ENCODE measurements at places on chromosomes 6 and 20.

- DNase-seq = no peak
These were observed 42.9 kb upstream of the FAM83D start for GRCh38 chr20:38883081-38883980.

DNA sequence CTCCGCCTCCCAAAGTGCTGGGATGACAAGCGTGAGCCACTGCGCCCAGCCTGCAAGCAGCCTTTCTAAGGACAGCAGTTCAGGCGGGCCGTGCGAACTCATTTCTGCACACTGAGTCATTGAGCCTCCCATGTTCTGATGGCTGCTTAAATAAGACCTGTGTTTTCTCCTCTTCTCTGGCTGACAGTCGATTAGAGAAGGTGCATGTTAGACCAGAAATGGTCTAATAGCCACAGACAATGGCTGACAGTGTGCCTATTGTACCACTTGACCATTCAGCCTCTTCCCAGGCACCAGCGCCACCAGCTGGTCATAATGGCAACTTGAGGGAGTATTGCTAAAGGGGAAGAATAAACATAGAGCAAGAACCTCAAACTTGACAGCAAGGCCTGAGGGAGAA is 6.2 kb downstream of the CST11 start:
- DNase-seq = peak; percentile 66

- peak; percentile 88 for DNase-seq
These were observed 11.7 kb downstream of the UST start for GRCh38 chr6:148758492-148758891.

DNA sequence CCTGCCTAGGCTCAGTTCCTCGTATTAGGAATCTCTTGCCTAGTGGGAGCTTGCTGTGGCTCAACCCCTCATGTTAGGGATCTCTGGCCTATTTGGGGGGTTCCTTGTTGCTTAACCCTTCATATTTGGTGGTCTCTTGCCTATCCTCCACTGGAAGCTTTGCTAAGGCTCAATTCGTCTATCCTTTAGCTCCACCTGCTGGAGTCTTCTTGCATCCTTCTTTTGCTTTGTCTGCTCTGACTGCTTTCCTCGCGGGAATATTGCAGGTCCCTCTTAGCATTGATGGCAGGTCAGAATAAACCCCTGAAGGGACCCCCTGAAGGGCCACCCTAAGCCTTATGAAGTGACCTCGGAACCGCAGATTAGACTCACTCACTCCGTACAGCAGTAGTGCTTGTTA is 203.0 kb upstream of the TBX18 start:
- peak; percentile 62 for DNase-seq

All from NB4 (cell line).